ENCODE measurements at places on chromosomes 6 and 20. TPM values are rescaled to one million over a fixed set of nuclear protein-coding genes. Genes with fewer than 3 reads are reported as not detected.

C6orf163 gene
- 1.3 TPM for total RNA-seq

ARMH2 gene
- total RNA-seq, result not detected

ADGRG6 gene
- 259 TPM for total RNA-seq

ZBP1 gene
- total RNA-seq, result not detected

FHL5 gene
- not detected for total RNA-seq

CRIP3 gene
- total RNA-seq, result 0.64 TPM

BPIFB2 gene
- total RNA-seq, result not detected

PAX1 gene
- total RNA-seq, result not detected

DNA sequence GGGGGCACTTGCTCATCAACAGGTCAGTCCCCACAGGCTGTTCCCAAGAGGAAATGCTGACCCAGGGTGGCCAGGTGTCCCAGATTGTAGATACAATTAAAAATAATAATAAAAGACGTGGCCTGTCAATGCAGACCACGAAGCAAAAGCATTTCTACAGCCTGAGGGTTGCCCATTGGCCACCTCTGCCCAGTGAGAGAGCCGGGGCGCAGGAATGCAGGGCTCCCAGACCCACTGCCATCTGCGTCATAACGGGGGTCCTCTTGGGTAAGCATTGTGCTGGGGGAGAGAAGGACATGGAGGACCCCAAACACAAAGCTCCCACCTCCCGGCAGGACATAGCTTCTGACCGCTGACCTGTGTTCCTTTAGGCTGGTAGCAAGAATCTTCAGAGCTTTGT, 22.9 kb upstream of the AFDN start:
- DNase-seq, result no peak

- DNase-seq, result no peak
These were observed 189.2 kb upstream of the PHACTR1 start for GRCh38 chr6:12527339-12527738.

DNA sequence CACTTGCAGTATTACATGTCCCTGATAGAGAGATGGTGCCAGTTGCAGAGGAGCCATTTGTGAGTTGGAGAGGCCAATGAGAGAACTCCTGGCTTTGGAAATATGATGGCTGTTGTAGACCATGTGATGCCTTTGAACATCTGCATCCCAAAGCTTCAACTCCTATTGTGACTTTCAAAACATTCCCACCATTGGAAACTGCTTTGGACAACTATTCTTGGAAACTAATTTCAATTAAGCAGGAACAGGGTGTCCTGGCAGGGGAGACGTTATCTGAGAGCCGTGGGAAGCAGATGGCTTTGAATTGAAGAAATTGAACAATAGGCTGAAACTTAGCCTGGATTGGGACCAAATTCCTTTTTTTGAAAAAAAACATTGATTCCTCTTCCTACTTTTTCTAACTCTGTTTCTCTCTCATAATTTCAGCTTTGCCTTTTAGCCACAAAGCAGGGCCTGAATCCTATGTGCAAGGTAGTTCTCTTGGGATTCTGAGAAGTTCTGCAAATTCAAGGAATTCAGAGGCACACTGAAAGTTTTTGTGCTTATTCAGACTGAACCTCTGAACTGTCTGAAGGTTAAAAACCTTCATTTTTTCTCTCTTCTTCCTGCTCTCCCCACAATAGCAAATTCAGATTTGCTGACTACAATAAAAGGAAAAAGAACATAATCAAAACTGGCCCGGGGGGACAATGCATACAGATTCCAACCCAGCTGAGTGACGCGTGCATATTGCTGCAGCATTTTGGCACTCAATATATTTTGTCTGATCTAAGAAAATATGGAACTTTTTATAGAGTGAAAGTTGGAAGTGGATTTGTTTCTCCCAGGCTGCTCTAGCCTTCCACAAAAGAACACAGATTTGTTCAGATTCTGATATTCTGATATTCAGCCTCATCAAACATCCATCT, 720.4 kb upstream of the CHD6 start:
- no peak for DNase-seq

- DNase-seq, result no peak
These were observed 14.5 kb downstream of the PNPLA1 start for GRCh38 chr6:36284359-36284758.

- DNase-seq, result peak; percentile 8
These were observed 280.5 kb downstream of the SYNE1 start for GRCh38 chr6:152356662-152357061.

DNA sequence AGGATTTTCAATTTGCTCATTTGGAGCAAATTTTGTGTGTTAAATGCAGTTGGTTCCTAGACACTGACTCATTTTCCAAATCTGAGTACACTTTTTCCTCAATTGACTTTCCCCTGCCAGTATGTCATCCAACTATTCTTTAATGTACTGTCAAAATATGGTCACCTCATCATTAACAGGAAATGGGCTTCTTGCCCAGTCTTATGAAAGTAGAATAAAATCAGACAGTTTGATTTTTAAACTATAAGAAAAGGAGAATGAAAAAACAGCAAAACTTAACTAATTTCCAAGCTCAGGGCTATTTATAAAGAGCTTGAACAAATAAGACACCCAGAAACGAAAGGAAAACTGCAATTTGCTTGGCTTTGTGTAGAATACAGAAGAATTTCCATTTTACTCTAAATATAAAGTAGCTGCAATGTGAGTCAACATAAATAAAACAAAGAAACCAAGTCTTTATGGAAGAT, 43.7 kb upstream of the RAB23 start:
- DNase-seq, result no peak

GRCh38 chr20:6026051-6026450, 27.8 kb downstream of the LRRN4 start:
- DNase-seq, result no peak

DNA sequence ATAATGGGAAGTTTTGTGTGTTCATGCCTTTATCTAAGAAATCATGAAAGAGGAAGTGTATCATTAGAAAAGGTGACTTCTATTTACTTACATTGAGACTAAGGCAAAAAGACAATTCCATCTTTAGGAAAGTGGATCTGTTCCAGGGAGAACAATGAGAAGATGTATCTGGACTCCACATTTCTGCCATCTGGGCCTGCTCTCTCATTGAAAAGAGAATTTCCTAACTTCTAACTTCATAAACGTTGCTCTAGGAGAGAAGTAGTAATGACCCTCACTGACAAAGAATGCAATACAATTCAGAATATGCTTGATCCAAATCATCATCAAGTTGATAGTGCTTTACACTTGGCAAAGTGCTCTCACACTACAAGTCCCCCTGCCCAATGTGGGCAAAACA, 294.2 kb downstream of the OGFRL1 start:
- DNase-seq, result no peak

DNA sequence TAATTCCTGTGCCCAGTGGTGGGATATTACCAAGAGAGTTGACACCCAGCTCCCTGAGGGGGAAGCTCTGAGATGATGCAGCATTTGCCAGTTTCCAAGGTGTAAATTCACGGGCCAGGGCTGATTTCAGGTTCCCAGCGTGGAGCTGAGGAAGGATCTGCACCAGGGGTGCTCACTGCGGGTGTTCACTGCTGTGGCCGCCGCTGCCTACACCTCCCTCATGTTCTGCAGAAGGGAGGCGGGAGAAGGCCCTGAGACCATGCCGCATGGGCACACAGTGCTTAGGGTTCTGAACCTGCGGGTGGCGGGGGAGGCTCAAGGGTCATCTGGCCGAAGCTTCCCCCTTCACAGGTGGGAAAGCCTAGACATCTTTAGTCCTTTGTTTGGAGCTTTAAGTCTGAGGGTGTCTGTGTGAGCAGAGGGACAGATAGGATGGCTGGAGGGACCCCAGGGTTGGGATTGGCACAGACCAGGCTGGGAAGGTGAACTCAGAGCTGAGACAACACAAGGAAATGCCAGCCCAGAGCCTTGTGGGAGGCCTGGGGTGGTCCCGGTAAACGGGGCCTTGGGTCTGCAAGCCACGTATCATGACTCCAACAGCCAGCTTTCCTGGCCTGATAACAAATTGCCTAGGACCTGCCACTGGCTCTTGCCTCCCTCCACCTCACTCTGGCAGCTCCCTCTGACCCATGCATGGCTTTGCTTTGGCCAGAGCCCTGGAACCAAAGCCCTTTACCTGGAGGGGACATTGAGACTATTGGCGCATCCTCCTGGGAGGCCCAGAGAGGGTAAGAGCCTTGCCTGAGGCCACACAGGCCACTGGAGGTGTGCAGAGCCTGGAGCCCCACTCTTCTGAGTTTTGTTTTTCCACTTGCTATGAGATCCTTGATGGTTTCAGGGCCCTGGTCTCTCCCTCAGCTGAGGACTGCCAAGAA, 40.4 kb downstream of the SYNJ2 start:
- DNase-seq, result no peak

- DNase-seq, result no peak
These were observed 844 bp downstream of the TAGAP start for GRCh38 chr6:159043947-159044346.

- no peak for DNase-seq
These were observed 19.4 kb downstream of the SERPINB9 start for GRCh38 chr6:2883673-2884072.

GRCh38 chr6:168648240-168649125, 207.5 kb downstream of the SMOC2 start:
- no peak for DNase-seq

GRCh38 chr6:106112433-106112832, 26.3 kb downstream of the PRDM1 start:
- DNase-seq, result no peak

- no peak for DNase-seq
These were observed 4.7 kb downstream of the MMP9 start for GRCh38 chr20:46013322-46013828.

- no peak for DNase-seq
These were observed 33.1 kb upstream of the RNF8 start for GRCh38 chr6:37320646-37321045.

DNA sequence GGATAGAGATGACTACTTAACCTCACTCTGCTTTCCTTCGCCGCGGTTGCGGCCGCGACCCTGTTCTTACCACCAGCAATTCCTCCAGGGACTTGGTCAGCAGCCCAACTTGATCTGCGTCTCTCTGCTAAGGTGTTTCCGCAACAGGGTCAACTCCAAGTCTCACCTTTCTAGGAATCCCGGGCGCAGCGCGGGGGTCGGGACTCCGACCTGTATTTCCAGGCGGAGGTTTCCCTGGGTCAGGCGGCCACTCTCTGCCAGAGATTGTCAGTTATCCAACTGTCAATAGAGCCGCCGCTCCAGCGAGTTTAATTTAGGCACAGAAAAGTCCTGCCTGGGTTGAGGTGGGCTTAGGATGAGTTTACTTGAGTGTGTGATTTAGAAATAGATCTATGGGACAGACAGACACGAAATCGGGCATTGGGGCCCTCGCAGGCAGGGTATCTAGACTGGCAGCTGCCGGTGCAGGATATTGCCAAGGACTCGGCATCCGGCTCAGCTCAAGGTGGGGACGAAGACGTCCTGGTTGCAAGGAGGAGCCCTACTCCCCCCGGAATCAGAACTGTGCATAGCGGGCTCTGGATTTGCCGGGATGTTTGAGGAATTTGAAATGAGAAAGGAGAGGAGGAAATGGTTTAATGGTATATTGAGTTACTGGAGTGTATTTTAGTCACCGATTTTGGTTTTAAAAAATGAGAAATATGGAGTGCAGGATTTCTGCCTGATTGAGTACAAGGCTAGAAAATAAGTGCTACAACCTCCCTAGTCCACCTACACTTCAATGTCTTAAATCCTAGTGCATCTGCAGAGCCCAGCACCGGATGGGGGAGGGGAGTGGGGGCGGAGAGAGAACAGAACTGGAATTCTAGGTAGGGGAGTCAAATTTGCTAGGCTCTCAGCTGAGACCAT, 23.7 kb downstream of the POM121L2 start:
- no peak for DNase-seq

DNA sequence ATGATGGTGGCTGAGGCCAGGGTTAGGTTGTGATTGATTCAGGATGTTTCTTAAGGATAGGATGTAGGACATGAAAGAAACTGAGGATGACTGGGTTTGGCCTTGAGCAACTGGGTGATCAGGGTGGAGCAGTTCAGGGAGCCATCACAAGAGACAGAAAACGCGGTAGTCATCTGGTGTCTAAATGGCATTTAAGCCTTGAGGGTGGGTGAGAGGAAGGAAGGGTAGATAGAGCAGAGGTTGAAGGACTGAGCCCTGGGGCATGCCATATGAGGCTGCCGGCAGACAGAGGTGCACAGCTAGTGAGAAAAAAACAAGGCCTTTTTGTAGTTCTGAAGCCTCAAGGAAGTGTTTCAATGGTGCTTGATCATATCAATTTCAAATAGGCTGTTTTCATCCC, 1.9 kb downstream of the POU5F1 start:
- DNase-seq, result no peak

DNA sequence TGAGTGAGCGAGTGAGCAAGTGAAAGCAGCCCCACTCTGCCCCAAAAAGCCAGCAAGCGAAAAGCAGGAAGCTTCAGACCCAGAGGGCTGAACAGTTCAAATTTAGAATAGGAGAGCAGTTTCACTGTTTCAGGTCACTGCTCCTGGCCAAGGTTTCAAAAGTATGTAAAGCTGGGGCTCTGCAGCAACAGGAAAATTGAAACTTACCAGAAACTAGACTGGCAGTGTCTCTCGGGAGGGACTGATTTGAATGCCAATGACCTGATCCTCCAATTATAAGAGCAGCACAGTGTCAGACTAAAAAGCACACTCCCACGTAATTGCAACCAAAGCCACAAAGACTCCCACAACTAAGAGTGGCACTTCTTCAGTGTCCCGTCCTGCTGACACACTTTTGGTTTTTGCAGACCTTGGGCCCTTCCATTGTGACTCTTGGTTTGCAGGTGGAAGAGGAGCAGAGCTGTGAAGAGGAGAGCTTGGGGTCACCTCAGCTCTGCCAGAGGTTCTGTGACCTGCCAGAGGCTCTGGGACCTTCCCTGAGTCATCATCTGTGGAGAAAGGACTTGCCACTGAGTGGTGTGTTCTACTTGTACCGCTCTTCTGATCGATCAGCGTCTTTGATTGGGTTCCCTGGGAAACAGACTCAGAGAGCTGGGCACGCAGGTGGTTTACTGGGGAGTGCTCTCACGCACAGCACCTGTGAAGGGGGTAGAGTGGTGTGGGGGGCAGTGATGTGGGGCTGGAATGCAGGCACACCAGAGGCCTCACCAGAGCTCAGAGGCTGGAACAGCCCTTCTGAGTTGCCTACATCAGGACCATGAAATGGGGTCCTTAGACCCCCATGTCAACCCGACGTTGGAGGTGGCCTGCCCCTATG, 52.7 kb upstream of the PTGIS start:
- no peak for DNase-seq

DNA sequence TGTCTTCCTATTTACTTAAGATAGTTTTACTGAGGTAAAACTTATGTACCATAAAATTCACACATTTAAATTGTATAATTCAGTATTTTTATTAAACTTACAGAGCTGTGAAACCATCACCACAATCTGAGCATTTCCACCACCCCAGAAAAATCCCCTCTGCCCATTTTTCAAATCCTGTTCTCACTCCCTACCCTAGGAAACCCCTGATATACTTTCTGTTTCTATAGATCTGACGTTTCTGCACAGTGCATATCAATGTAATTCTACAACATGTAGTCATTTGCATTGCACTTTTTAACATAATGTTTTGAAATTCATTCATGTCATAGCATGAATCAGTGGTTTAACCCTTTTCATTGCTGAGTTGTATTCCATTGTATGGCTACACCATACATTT, 96.7 kb upstream of the OPRM1 start:
- no peak for DNase-seq
